ENCODE measurements at places on chromosomes 1 and 21.

GRCh38 chr1:21295002-21295401 lies 4.7 kb upstream of the ECE1 start:
- DNase-seq = no peak

- no peak for DNase-seq
These were observed 26.1 kb downstream of the PRKACB start for GRCh38 chr1:84170171-84170570.

- DNase-seq = peak; percentile 74
These were observed 13.2 kb upstream of the HMGCL start for GRCh38 chr1:23838401-23838866.

GRCh38 chr1:40153073-40153770 lies 8.0 kb upstream of the RLF start:
- no peak for DNase-seq

- no peak for DNase-seq
These were observed 333.3 kb upstream of the PLXNA2 start for GRCh38 chr1:208577381-208577905.

- DNase-seq = no peak
These were observed 18.2 kb upstream of the DPH5 start for GRCh38 chr1:101043776-101044175.

- DNase-seq = no peak
These were observed 57.9 kb downstream of the FMN2 start for GRCh38 chr1:240149484-240150094.

GRCh38 chr1:17163789-17164666 lies 40.9 kb upstream of the PADI1 start:
- DNase-seq = no peak

- no peak for DNase-seq
These were observed 49.3 kb downstream of the JMJD4 start for GRCh38 chr1:227685807-227686206.

DNA sequence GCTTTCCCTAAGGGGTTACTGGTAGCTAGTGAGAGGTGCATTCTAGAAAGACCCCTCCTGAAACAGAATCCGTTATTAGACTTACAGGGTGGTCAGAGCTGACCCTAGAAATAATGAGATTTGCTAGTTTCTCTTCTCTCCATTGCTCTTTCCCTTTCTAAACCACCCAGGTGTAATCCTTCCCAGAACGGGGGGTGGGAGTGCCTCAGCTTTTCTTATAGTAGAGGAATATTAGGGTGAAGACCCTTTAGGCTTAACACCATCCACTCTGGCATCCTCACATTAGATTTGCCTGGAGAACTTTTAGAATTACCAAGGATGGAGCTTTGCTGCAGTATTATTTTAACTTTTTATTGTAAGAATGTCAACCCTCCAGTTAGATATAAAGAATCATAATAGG lies 49.4 kb downstream of the CAPN9 start:
- peak; percentile 45 for DNase-seq

GRCh38 chr1:29234471-29234870 lies 1.9 kb upstream of the PTPRU start:
- no peak for DNase-seq

- no peak for DNase-seq
These were observed 21.2 kb downstream of the PEX14 start for GRCh38 chr1:10495952-10496351.

GRCh38 chr21:26032263-26032662 lies 138.3 kb downstream of the APP start:
- DNase-seq = no peak

DNA sequence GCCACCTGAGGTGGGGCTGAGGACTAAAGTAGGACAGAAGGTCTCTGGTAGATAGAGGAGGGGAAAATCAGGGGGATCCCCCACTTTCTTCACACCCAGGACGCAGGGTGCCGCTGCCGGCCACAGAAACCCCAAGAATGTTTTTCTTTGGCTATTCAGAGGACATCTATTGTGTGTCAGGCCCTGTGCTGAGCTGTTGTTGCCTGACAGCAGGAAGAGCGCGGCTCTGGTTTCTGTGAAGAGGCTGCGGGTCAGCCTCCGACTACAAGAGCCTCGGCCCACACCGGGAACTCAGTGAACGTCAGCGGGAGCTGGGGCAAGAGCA lies 407 bp upstream of the PIGV start:
- no peak for DNase-seq

DNA sequence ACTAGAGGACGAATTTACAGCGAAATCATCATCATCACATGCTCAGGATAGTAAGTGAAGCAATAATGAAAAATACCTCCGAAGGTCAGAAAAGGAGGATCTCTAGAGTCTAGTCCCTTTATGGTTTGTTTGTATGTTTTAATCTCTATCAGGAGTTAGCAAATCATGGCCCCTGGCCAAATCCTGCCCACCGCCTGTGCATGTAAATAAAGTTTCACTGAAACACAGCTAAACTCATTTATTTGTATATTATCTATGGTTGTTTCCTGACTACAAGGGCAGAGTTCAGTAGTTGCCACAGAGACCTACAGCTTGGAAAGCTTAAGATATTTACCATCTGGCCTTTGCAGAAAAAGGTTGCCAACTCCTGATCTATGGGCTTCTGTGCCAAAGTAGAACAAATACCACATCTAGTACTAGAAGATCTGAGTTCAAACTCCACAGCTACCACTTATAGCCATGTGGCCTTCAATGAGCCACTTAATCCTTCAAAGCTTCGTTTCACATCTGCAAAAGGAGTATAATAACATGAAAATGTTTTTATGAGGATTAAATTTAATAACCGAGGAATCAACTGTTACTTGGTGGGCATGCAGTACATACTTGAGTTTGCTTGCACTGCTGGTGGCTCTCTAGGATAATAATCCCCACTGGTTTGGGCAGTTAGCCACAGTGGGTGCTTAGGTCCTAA lies 94.0 kb upstream of the KIF26B start:
- DNase-seq = no peak

All from coronary artery (tissue), 2 donors.